ENCODE measurements at places on chromosomes 11 and 22.

DNA sequence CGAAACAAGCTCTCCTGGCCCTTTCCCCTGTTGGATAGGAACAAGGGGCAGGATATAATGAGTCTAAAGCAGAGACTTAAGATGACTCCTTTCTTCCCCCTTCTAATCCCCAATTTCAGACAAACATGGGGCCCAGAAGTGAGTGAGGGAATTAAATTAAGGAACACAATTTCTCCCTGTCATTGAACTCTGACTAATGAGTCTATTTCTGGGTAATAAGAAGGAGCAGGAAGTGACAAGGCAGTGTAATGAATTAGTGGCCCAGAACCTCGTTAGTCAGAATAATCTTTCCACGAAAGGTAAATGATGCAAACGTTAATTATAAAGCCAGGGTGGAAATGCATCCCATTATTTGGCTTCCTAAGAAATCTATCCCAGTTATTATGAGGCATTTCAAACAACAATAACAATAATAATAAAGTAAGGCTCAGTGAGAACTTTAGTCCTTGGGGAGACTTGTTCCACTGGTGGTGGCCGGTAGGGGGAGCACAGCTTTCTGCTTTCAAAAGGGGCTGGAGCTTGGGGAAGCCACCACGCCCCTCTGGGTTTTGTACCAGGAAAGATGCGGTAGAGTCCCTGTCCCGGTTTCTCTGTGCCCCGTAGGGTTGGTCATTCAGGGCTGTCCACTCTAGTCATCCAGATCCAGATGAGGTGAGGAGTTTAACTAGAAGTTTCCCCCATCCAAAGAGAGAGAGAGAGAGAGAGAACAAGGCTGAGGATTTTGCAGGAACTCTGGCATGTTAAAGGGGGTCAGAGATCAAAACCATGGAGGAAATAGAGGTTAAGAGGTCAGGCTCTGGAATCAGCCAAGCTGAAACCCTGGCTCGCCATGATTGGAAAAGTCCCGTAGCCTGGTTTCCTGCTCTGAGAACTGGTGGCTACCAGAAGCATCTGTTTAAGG lies 298.3 kb downstream of the NTM start:
- DNase-seq: no peak

GRCh38 chr11:60919956-60920355 lies 4.3 kb upstream of the TMEM132A start:
- DNase-seq: no peak

GRCh38 chr11:129637473-129637872 lies 178.2 kb upstream of the TMEM45B start:
- no peak for DNase-seq

- no peak for DNase-seq
These were observed 20.8 kb upstream of the TSKU start for GRCh38 chr11:76762356-76762752.

DNA sequence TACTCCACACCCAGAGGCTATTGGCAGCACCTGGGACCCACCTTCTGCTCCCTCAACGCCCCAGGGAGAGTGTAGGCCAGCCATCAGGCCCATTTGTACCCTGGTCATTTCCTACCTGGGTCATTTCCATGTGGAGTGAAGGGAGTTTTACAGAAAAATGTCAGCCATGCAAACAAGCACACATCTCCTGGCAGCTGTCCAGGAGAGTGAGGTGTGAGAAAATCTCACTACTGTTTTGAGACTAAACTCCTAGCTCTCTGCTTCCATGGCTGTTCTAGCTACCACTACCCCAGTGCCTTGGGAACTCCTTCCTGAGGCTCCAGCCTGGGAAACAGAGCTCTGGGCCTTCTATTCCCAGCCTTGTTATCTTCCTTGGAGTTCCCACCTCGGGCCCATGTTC lies 2.8 kb upstream of the TMPRSS13 start:
- DNase-seq: no peak

DNA sequence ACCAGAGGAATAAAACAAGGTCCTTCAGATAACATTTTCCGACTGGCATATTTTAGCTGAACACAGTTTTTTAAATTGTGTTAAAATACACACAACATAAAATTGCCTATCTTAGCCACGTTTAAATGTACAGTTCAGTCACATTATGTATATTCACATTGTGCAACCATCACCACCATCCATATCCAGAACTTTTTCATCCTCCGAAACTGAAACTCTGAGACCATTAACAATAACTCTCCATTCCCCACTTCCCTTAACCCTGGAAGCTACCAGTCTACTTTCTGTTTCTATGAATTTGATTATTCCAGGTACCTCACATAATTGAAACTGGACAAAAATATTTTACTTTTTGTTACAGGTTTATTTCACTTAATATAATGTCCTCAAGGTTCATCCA lies 213.3 kb downstream of the ETS1 start:
- no peak for DNase-seq

GRCh38 chr11:114193730-114194679 lies 102.2 kb upstream of the NNMT start:
- DNase-seq: no peak

DNA sequence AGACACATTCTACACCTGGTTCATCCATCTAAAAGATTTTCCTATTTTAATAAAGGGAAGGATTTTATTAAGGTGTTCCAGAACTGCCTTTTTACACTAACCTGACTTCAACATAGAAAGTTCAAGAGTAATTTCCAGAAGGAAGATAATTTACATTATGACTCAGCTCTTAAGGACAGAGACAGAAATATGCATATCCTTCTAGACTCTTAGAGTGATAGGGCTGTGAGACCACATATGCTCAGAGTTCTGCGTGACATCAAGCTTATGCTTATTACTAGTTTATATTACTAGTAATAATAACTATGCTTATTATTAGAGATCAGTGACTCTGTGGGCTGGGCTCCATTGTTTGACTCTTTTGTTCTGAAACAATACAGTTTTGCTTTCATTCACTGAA lies 4.6 kb downstream of the PDGFD start:
- no peak for DNase-seq

DNA sequence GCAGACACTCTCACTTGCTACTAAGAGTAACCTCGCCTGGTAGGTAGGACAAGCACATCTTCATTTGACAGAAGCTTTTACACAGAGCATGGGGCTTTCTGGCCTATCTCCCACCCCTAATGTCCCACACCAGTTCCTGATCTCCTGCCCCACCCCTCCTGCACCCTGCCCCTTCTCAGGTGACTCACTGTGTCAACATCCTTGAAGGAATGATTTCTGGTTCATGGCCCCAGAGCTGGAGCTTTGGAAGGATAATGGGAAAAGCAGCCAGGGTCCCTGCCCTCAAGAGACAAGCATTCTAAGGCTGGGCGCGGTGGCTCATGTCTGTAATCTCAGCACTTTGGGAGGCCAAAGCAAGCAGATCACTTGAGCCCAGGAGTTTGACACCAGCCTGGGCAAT lies 47.2 kb downstream of the LRFN4 start:
- no peak for DNase-seq

- DNase-seq: no peak
These were observed 85.3 kb upstream of the MYO18B start for GRCh38 chr22:25656724-25657123.

- DNase-seq: no peak
These were observed 25.2 kb upstream of the NAV2 start for GRCh38 chr11:19687392-19687791.

GRCh38 chr11:129610125-129610524 lies 205.5 kb upstream of the TMEM45B start:
- DNase-seq: no peak

DNA sequence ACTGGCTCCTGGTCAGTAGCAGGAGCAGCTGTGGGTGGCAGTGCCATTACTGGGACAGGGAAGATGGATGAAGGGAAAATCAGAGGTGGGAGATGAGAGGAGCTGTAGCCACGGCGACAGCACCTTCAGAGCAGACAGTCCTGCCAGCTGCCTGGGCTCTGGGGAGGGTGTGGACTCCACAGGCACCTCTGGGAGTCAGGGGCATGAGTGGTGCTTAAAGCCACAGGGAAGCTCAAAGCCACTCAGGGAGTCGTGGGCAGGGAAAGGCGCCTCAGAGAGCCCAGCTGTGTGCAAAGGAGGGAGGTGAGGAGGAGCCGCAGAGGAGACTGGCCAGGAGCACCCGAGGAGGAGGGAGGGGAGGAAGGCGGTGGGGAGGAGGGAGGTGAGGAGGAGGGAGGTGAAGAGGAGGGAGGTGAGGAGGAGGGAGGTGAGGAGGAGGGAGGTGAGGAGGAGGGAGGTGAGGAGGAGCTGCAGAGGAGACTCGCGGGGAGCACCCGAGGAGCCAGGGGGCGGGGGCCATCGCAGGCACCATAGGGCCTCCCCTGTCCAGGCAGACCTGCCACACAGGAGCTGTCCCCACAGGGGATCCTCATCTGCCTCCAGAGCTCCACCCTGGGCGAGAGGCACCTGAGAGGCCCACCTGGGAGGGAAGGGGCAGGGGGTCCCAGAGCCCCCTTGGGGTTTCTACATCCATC lies 977.6 kb downstream of the BRD1 start:
- DNase-seq: no peak

DNA sequence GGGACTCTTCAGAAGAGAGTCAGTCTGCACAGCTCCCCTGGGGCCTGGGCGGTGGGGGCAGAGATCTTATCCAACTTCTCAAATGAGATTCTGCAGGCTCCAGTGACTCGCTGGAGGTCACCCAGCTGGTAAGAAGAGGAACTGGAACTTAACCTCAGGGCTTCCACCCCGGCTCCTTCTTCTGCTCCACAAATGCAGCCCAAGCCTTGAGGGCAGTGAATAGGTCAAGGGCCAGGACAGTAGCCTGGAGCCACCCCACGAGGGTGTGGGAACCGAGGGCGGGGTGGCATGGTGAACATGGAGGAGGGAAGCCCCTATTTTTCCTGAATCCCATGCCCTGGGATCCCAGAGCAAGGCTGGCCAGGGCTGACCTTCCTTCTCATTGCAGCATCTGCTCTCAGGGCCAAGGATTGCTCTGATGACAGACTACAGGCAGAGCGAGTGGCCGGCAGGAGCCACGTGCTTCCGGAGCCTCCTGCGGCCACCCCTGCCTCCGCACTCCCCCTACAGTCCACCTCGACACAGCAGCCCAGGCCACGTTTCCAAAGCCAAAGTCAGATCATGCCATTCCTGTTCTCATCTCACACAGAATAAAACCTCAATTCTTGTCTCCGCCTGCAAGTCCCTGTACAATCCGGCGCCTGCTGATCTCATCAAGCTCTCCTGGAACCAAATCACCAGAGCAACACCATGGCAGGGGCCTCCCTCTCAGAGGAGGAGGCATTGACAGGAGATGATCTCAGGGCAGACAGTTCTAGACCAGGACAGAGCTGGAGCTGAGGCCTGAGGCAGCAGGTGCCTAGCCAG lies 21.1 kb upstream of the UPK3A start:
- peak; percentile 86 for DNase-seq

- DNase-seq: no peak
These were observed 85.6 kb upstream of the GRIA4 start for GRCh38 chr11:105524286-105524685.

GRCh38 chr22:35739076-35739930 lies 21.6 kb downstream of the APOL5 start:
- no peak for DNase-seq

DNA sequence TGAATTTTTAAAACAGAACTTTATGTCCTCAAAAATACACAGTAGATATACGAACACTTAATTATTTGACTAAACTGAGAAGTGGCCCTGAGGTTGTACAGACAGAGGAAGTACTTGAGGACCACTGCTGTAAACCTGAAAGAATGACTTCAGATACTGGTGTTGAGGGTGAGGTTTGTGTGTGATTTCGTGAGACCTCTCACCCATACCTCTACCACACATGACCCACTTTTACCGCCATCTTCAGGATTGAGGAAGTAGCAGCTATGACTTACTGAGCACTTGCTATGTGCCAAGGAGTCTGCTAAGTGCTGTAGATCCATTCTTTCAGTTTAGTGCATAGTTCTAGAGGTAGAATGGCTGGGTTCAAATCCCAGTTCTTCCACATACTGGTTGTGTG lies 21.9 kb downstream of the MMP13 start:
- DNase-seq: no peak

Data from 8988T (cell line).